H4 (cell line): ENCODE measurements at places on chromosomes 16 and 17. TPM values are rescaled to one million over a fixed set of nuclear protein-coding genes. Genes with fewer than 3 reads are reported as not detected.

OR4D1 gene
- 0.02 TPM in 1 of 2 replicates, not detected in the other for total RNA-seq

KRT31 gene
- total RNA-seq = not detected in 2 replicates

NHLRC4 gene
- total RNA-seq = 0.06 and 0.43 TPM in 2 replicates

CBFA2T3 gene
- not detected in 2 replicates for total RNA-seq

NPIPB9 gene
- 0.46 and 1.7 TPM in 2 replicates for total RNA-seq

BAHCC1 gene
- 0.31 and 3.4 TPM in 2 replicates for total RNA-seq

TLE7 gene
- total RNA-seq = not detected in 2 replicates

- DNase-seq = no peak
Observed at GRCh38 chr17:65754081-65754480, 192.6 kb upstream of the AXIN2 start.

DNA sequence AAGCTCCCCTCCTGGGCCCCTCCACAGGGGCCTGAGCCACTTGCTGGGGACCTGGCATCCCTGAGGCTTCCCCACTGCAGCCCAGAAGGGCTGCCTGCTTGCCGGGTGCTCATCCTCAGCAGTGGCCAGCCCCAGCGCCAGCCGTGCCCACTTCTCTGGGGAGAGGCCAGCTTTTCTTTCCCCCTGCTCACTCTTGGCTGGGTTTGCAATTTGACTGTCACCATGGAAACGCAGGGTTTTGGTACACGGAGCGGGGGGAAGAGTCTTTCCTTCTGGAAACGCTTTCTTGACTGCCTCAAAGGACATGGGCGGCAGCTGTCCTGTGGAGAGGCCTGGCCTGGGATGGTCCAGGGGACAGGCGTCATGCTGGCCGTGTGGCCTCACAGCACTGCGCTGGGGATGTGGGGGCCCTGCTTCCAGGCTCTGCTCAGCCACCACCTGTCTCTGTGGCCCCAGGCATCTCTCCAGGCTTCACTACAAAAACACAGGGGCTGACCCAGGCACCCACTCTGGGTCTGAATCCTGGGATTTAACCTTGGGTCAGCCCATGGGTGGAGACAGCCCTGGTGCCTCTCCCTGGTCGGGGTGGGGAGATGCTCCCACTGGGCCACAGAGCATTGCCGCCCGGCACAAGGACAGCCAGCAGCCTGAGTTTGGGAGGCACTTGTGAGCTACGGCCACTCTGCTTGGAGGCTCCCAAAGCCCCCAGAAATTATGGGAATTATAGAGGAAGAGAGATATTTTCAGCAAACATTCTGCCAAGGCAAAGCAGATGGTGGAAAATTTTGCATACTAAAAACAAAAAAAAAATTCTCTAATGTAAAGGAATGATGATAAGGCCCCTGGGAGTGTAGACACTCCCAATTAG lies 45.9 kb upstream of the DOC2B start:
- DNase-seq = no peak

- DNase-seq = no peak
Observed at GRCh38 chr17:50057521-50057991, 1.6 kb downstream of the ITGA3 start.

- no peak for DNase-seq
Observed at GRCh38 chr16:28180655-28181460, 30.9 kb downstream of the XPO6 start.

- DNase-seq = no peak
Observed at GRCh38 chr17:40694584-40694983, 9.0 kb downstream of the KRT24 start.

DNA sequence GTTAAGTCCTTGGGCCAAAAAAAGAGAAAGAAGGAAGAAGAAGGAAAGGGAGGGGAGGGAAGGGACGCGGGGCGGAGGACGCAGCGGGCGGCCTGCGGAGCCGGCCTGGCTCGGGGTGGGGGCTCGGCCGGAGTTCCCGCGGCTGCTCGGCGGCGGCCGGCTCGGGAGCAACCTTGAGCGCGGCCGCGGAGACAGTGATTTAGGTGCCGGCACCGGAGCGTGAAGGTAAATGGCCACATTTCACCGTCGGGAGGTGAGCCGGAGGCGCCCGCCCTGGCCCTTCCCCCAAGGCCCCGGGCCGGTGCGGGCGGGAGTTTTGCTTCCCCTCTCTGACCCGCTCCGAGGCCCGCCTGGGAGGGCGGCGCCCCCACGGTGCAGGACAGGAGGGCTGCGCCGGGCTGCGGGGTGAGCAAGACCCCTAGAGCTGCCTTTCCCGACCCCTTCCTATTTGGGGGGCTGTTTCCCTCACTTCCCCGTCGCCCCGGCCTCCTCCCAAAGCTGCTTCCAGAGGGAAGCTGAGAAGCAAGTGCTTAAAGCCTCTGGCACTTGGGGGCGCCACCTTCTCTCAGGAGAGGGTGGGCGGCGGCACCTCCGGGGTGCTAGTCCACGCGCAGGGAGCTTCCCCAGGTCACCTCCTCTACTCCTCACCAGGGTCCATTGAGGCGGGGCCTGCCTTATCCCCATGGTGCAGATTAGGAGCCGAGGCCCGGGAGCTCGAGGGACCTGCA lies 56.5 kb downstream of the MRM1 start:
- no peak for DNase-seq

DNA sequence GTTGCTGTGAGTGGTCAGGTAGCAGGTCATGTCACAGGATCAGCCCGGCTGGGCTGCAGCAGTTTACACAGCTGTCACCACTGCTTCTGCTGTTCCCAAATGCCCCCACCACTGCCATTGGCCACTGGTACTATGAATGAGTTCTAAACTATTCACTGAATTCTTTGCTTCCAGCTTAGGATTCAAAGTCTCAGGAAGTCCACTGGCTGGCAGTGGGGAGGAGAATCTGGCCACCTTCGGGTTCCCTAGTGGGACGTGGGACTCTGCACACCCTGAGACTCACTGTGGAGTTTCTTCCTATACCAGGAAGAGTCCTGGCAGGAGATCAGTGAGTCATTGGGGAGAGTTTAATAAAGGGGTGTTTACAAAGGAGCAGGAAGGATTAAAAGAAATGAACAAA lies 6.9 kb downstream of the MT1X start:
- no peak for DNase-seq

DNA sequence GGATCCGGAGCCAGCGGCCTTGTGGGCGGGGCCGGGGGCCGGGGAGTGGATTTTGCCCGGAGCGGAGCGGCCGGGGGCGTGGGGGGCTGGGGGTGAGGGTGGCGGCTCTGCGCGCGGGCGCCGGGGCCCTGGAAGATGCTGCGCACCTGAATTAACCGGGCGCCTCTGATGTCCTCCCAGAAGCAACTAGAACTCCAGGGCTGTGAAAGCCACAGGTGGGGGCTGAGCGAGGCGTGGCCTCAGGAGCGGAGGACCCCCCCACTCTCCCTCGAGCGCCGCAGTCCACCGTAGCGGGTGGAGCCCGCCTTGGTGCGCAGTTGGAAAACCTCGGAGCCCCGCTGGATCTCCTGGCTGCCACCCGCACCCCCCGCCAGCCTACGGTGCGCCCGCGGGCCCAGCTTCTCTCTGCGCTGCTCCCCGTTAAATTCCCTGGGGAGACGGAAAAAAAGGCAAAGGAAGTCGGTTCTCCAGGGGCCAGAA lies 549 bp downstream of the SLC26A11 start:
- no peak for DNase-seq

- DNase-seq = peak; percentile 11
Observed at GRCh38 chr16:74216319-74216718, 80.3 kb upstream of the PSMD7 start.

DNA sequence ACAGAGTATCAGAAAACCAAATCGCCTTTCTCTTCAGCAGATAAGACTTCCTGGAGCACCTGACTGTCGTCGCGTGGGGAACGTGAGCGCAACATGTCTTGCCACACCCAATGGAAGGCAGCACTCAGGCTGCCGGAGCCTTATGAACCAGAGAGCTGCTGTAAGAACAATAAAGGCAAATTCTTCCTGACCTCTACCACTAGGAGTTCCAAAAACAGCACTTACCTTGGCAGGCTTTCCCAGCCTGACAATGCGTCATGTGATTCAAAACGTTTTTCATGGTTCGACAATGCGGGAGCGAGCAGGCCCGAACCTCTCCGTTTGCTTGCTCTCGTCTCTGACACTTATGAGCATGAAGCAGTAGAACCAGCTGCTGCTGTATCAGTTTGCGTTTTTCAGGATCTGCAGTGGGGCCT lies 75.8 kb upstream of the TRAP1 start:
- no peak for DNase-seq

GRCh38 chr17:65925606-65926307 lies 266.2 kb downstream of the CEP112 start:
- DNase-seq = no peak

DNA sequence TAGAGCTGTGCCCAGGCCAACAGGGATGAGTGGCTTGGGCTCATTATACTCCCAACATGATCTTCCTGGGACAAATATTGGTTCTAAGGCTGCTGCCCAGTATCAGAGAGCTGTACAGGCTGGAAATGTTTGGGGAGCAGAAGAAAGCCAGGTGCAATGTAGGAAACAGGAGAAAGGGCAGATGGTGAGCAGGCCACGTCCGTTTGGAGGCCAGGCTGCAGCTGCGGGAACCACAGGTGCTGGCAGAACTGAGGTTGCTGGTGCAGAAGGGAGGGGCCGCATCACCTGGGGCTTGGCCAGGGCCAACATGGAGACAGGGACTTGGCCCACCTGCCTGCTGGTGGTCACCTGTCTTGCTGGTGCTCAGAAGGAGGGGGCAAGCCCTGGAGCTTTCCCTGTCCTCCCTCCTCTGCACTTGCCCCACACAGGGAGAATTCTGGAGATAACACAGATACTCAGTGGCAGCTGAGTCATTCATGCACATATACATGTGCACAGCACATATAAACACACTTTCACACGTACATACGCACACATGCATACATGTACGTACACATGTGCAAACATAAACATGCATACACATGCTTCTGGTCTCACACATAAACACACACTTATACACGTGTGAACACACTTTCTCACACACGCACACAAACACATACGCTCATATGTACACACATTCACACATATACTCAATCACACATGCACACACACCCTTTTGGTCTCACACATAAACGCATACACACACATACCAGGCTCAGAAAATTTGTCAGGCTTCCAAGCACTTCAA lies 67.7 kb downstream of the WSCD1 start:
- DNase-seq = no peak

GRCh38 chr17:72439893-72440502 lies 319.2 kb downstream of the SOX9 start:
- no peak for DNase-seq

GRCh38 chr17:19448341-19449268 lies 37.6 kb downstream of the RNF112 start:
- peak; percentile 96 for DNase-seq

DNA sequence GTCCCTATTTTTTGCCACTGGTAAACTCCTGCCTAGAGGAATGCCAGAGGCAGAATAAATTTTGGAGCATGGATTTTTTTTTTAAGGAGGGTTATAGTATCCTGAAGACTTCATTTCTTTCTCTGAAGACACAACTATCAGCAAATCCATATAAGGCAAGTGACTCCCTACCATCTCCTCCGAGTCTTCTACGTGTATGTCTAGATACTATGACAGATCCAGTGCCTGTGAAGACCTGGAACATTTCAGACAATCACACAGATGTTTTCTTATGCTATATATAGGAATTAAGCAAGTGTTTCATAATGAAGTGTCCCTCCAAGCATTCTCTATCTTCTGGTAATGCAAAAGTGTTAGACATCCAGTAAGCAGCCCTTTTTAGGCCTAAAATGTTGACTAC lies 255.5 kb upstream of the TBX2 start:
- no peak for DNase-seq

DNA sequence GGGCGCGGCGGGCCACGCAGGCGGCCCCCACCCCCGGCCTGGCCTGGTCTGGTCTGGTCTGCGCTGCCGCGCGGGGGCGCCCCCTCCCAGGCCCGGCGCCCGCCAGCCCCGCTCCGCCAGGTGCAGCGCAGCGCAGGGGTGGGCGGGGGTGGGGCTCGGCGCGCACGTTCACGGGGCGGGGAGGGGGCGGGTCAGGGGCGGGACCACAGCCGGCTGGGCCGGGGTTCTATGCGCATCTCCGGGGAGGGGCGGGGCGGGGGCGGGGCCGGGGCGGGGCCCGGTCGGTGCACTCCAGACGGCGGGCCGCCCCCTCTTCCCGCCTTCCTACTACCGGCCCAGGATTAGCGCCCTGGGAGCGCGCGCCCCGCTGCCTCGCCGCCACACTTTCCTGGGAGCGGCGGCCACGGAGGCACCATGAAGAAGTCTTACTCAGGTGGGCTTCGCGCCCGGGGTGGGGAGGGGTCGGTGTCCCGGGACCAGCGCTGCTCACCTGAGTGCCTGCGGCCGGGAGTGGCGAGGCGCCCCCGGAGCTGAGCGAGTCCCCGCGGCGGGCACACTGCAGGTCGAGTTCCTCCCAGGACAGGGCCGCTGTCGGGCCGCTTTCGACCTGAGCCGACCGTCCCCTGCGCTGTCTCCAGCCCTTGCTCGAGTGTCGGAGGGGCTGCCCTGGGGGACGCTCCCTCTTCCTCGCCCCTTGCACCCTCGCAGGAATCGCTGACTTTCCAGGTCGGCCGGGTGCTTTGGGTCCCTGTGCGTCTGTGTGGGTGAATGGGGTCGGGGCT lies 140.5 kb downstream of the SEC14L1 start:
- DNase-seq = no peak

DNA sequence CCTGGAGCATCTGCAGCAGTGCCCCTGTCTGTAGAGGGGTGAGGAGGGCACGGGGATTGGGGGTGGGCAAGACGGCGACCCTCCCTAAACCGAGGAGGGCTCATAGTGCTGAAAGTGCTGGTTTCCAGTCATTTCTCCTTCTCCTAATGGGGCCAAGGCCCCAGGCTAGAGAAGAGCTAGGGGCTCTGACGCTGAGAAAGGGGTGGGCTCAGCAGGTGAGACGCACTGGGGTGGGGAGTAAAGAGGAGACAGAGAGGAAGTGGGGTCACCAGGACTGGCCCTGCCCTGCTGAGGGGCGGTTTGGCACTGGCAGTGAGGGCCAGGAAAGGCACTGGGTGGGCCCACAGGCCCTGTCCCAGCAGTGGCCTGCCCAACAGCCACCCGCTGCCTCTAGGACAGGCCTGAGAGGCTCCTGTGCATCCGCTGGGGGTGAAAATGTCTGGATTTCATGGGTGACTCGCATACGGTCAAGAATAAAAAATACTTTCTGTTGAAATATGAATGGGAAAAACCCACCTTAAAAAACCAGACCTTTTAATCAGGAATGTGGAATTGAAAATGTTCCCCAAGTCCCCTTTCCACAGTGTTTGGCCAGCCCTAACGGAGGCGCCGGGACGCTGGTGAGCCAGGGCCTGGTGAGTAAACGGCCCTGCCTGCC lies 122.4 kb upstream of the SMURF2 start:
- no peak for DNase-seq

DNA sequence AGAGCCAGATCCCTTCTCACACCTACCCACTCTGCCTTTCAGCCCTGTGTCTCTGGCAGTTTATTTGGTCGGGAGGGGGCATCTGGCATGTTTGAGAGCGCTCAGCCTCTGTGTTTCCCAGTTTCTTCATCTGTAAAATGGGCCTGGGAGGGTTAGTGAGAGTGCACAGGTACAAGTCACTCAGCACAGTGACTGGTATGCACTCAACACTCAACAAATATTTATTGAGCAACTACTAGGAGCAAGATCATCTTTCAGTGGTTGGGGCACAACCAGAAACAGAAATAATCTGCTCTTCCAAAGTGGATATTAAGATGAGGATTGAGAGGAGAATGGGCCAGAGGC lies 13.7 kb upstream of the SRCIN1 start:
- DNase-seq = no peak
